ENCODE measurements at places on chromosomes 16 and 17.

DNA sequence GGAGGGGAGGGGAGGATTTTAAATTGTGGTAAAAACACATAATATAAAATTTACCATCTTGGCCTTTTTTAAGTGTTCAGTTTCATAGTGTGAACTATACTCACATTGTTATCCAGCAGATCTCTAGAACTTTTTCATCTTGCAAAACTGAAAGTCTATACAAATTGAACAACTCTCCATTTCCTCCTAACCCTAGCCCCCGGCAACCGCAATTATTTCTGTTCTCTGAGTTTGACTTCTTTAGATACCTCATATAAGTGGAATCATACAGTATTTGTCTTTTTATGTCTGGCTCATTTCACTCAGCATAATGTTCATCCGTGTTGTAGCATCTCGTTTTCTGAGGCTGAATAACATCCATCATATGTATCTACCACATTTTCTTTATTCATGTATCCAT is 30.0 kb upstream of the MRTFB start:
- DNase-seq: no peak

- DNase-seq: no peak
Measured at GRCh38 chr17:27990979-27991378, 51.5 kb upstream of the NLK start.

DNA sequence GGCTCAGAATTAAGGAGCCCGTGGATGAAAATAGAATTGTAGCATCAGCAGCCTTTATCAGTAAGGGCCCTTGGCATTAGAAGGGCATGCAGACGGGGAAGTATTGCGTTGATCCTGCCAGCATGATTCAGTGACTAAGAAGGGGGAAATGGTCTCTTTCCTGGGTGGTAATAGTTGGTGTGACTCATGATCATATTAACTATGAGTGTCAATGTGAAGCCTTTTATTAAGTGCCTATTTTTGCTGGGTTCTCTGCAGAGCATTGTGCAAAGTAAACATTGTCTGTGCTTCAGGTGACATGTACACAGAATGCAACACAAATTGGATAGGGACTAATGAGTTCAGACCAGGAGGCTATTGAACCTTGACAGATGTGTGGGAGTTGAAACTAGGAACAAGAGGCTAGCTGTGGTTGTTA is 24.5 kb downstream of the RCVRN start:
- DNase-seq: no peak

GRCh38 chr17:29581583-29582253 is 7.7 kb downstream of the GIT1 start:
- no peak for DNase-seq

- DNase-seq: no peak
Measured at GRCh38 chr17:81332914-81333528, 37.9 kb upstream of the SLC38A10 start.

DNA sequence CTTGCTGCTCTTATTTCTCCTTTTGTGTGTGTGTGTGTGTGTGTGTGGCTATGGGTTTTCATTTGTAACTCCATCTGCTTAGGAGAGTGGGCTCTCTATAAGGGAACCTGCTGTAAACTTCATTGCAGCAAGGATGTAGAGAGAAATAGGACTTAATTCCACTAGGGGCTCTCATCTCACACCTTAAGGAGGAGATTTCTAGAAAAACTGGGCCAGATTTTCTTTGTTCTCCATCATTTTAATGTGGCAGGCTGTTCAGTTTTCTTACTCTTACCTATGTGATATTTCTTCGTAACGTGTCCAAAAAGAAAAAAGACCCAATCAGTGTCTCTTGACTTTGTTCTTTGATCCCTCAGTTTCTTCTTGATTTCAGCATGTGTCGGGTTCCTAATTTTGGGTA is 4.5 kb upstream of the CASC3 start:
- DNase-seq: no peak

DNA sequence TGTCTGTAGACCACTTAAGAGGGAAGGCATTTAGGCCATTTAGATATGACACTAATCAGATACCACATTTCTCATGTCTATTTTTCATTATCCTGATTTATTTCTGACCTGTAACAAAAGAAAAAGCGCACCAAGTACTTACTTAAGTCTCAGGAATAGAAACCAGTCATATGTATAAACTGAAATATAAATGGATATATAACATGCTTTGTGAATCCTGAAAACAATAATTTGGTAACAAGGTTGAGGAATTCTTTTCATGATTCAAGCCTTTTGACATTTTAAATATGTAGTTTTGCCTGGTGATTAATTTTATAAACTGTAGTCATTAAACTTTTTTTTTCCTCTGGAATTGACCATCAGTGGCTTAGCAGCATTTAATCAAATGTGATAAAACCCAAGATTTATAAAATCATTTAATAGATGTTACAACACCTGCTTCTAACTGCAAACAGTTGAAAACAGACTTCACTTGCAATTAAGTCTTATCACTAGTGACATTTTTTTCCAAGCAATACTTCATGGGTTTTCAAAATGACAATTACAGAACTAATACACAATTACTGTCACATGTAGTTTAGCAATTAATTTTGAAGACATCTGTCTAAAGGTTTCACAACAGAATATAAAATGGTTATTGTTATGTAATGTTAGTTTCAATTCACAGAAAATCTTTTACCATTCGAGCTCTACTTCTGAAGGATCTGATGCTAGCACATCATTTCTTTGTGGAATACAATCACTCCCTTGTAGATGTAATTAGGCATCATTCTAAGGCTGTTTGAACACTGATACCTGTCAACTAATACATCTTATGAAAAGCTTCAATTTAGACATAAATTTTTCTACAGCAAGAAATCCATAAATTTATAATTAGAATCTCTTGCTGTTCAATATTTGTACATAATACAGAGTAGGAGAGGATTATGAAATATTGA is 110.3 kb downstream of the TOX3 start:
- DNase-seq: no peak

- DNase-seq: no peak
Measured at GRCh38 chr17:43475494-43476089, 8.2 kb upstream of the DHX8 start.

DNA sequence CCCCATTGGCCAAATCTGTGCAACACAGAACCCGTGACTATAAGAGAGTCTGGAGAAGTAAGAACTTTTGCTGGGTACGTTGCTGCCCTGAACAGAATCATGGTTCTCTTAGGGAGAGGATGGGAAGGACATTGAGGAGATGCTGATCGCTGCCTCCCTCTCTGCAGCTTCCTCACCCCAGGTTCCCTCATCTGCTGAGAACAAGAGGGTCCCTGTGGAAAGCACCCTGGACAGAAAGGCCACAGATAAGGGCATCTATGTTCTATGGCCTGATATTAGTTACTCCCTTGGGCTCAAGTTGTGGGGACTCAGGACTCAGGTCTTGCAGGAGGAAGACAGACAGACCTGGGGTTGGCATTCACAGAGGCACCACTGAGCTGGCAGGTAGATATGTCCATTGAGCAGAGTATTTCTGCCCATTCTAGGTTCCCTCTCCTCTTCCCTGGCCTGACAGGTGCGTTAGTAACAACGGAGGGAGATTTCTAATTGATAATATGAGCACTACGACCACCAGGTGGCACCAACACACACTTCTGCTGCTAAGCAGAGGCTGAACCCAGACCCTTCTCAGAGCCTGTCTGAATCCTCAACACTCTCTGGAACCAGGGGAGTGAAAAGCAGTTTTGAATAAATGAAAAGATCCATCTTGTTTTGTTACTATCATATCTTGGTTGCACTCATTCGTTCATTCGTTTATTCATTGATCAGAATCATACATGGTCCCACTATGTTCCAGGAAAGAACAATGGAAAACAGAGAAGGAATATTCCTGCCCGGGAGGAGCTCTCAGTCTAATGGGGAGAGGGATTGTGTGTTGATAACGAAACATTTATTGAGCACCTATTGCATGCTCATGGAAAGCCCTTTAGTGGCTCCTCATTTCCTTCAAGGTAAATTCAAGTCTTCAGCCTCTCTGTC is 56.4 kb downstream of the SLC6A2 start:
- DNase-seq: peak; percentile 25

- DNase-seq: no peak
Measured at GRCh38 chr16:63995025-63995424, 1126.8 kb downstream of the CDH11 start.

- DNase-seq: no peak
Measured at GRCh38 chr17:43877031-43877430, 30.1 kb downstream of the CD300LG start.

- DNase-seq: no peak
Measured at GRCh38 chr16:5045499-5046115, 11.9 kb upstream of the NAGPA start.

- DNase-seq: peak; percentile 56
Measured at GRCh38 chr17:75476271-75476671, 19.8 kb downstream of the TMEM94 start.

DNA sequence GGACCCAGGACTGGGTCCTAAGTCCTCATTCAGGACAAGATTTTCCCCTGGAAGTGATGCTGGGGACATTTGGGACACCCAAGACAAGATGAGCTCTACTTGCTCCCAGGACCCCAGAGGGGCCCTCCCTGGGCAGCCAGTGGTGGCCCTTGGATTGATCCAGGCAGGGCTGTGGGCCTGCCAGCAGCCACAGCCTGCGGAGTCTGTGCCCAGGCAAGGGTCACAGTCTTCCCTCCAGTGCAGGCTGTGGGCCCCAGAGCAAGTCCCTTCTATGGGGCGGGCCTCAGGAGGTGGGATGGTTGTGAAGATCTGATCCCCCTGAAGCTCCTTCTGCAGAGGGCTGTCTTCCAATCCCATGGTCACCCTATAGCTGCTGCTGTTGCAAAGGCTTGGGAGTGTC is 12.6 kb downstream of the CA7 start:
- DNase-seq: no peak

DNA sequence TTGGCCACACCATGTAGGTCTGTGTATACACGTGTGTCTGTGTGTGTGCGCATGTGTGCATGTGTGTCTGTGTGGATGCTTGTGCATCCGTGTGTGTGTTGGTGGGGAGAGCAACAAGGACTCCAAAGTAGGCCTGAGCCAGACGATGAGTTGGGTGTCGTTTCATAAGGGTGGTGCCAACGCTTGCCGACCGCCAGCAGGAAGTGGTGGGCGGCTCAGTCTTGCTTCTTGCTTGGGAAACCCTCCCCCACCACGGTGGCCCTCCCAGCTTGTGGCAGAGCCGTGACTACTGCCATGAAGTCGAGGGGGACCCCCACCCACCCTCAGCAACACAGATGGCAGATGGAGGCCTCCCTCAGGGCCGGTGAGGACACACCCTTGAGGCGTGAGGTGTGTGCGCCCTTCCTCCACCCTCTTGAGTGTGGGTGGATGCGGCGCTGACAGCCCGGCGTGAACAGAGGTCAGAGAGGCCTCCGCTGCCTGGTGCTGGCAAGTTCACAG is 17.5 kb downstream of the SBK1 start:
- DNase-seq: no peak
